ENCODE measurements at places on chromosomes 5 and 9.
A peak's percentile ranks its signal among the peaks of the same experiment; 100 is the strongest.

GRCh38 chr9:14945351-14945750 lies 35.1 kb upstream of the FREM1 start:
- no peak for DNase-seq

- DNase-seq: no peak
These were observed 226.0 kb downstream of the MPDZ start for GRCh38 chr9:13053504-13053903.

- peak; percentile 55 for DNase-seq
These were observed 29.6 kb downstream of the LHX2 start for GRCh38 chr9:124040935-124041816.

GRCh38 chr5:83393504-83393866 lies 78.1 kb upstream of the VCAN start:
- no peak for DNase-seq

- no peak for DNase-seq
These were observed 2.2 kb downstream of the FTMT start for GRCh38 chr5:121853850-121854249.

DNA sequence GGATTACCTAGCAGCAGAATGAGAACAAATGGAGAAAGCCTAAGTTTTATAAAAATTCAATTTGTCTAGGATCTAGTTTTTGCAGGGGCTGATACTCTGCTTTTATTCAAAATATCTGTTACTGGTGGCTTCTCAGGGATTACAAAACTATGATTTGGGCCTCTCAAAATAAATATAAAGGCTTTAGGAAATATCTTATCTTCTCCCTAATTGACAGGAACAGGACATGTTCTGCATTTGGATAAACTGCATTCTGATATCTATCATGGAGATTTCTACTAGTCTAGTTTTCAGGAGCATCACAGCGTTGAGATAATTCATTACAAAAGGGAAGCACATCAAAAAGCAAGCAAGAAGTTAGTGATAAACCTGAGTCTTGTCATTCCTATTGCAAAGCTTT lies 127.1 kb upstream of the ITGA1 start:
- DNase-seq: no peak

All from NCI-H774 (cell line).